GM13976 (cell line): ENCODE measurements at places on chromosomes 7 and 10.

GRCh38 chr7:37245590-37245989 lies 203.1 kb downstream of the ELMO1 start:
- no peak for DNase-seq

GRCh38 chr7:106125417-106125816 lies 13.3 kb upstream of the SYPL1 start:
- no peak for DNase-seq

GRCh38 chr7:734214-734613 lies 7.1 kb upstream of the PRKAR1B start:
- no peak for DNase-seq

- no peak for DNase-seq
Measured at GRCh38 chr7:151406051-151406875, 3.6 kb downstream of the WDR86 start.

DNA sequence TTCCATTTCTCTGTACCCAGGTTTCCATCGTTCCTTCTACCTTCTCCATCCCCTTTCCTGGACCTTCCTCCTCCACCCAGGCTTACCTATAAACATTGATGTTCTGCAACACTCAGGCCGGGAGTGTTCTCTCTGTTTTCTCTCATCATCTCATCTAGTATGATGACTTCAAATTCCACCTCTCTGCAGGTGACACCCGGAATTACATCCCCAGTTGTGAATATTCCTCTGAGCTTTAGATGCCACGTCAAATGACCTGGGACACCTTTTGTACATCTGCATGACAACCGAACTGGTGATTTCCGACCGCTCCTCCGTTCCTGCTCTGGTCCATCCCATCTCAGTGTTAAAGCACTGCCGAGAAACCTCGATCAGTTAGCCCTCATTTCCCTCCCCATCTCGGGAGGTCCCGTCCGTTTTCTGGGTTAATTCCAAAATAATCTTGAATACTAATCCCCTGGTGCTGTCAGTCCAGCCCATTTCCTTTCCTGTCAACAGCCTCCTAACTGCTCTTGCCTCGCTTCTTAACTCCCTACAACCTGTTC lies 76.7 kb upstream of the SAMD8 start:
- DNase-seq = no peak

DNA sequence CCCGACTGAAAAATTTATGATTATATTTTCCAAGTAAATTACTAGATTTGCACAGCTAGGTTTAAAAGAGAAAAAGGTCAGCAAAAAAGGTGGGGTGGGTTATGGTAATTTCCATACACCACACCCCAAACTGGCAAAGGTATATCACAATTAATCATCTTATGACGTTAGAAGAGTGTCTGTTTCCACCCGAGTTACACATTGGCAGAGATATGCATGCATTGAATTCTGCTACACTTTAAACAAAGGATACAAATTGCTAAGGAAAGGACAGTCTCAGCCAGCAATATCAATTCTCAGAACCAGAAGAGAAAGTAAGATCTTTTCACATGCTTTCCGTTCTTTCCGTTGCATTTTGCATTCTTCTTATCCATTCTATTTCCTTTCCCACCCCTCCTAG lies 843.3 kb downstream of the GATA3 start:
- DNase-seq = no peak

DNA sequence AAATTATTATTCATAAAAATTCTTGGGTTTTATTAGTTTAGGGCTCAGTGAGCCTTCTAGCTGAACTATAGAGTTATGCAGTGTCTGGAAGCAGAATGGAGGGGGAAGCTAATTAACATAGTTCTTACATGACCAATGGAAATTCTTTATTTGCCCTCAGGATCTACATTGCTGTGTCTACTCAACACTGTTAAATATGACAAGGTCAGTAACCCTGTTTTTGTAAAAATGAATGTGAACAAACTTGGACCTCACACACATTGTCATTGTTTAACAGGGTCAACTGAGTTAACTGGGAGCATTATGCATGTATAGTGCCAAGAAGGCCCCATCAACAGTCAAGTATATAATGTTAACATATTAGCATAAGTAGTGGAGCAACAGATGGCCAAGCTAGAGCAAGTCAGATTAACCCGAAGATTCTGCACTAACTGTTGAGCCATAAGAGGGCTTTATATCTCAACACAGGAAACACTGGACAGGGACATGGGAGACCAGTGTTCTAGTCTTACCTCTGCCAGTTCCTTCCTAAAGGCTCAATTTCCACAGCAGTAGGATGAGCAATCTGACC lies 122.5 kb upstream of the SEM1 start:
- no peak for DNase-seq

DNA sequence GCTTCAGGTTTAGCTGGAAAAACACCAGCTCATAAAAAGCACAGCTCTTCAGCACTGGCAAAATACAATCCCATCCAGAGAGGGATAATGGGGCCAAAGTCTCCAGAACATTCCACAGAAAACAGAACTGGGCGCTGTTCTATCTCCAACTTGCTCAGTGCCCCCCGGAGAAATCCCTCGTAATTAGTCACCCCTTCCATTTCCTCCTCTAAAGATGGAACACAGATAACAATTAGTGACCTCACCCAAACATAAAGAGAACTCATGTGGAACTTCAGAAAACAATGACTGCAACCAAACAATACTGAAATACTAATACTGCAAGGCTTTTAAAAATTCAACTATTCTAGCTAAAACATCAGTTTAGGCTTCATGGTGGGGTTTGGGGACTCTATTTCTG lies 46.3 kb downstream of the KIAA1549 start:
- no peak for DNase-seq
